ENCODE measurements at places on chromosomes 2 and 18.

DNA sequence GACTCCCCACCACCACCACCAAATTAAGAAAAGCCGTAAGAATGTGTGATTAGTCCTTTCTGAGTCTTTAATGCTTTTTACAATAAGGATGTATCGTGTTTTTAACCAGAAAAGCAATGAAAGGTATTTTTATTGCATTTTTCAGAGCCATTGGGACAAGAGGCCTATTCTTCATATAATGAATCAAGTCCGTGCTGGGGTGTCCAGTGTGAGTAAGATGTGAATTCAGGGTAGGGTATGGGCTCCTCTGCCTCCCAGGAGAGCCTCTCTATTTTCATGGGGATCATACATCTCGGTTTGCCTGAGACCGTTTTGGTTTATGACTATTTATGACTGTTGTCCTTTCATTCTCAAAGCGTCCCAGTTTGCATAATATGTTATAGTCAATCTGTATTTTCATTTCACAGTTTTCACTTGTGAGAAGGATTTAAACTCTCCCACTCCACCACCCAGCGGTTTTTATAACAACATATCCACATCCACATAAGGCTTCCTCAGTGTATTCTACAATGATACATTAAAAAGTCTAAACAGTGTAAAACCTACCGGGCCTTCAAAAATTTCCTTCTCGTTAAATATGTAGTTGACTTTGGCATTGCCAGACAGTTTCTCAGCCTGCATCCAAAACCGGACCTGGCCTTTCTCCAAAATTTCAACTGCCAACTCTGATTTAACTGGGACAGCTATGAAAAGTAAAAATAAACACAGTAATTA, 80.8 kb upstream of the LPIN2 start:
- no peak for DNase-seq

GRCh38 chr18:55224086-55224625, 264.9 kb upstream of the CCDC68 start:
- DNase-seq, result no peak

- DNase-seq, result no peak
Observed at GRCh38 chr2:33598561-33599174, 431 bp downstream of the FAM98A start.

DNA sequence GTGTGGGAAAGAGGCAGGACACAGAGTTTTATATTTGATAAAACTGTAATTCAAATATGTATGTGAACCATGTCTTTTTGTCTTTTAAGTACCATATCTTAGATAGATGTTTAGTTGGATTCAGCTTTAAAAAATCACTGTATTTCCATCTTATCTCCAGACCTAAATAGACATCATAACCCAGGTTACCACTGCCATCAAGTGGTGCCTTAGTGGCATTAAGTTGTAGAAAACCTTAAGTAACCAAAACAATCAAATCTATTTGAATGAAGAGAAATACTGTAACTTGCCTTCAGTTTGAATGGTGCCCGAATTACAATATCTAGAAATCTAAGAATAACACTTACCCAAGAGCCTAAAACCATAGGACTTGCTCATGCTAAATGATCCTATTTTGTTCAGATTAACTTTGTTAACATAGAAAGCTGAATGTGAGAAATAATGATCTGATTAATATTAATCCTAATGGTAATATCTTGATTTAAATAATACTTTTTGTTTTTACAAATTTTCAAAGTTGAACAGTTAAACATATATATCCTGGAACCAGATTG, 92.5 kb upstream of the MAP2 start:
- DNase-seq, result peak; percentile 17

DNA sequence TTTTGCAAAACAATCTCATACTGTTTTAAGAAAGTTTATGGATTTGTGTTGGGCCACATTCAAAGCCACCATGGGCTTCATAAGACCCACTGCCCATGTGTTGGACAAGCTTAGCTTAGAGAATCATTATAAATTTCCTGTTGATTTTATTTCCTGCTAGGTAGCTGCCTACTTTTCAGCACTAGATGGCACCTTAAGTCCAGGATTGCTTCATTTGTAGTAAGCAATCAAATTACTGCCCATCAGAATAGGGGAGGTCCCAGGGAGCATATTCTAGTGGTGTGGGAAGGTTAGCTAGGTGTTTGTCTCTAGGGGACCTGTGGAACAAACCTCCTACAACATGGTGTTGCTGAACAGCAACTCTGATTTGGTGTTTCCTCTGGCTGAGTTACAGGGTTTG, 11.0 kb upstream of the DCDC2C start:
- no peak for DNase-seq

DNA sequence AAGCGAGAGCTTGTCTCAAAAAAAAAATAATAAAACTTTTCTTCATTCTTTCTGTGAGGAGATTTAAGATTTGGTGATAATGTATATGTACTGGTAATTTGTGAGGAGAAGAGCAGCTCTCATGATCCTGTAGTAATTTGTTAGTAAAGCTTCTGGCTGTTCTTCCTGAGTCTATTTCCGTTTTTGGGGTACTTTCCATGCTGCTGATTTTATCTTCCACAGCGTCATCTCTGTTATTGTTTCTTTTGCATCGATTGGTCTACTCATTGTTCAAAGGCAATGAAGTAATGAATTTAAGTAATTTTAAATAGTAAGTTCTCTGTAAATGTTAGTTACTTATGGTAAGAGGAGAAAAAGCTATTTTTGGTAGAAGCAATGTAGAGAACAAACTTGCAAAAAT, 12.0 kb downstream of the NDUFAF7 start:
- no peak for DNase-seq

DNA sequence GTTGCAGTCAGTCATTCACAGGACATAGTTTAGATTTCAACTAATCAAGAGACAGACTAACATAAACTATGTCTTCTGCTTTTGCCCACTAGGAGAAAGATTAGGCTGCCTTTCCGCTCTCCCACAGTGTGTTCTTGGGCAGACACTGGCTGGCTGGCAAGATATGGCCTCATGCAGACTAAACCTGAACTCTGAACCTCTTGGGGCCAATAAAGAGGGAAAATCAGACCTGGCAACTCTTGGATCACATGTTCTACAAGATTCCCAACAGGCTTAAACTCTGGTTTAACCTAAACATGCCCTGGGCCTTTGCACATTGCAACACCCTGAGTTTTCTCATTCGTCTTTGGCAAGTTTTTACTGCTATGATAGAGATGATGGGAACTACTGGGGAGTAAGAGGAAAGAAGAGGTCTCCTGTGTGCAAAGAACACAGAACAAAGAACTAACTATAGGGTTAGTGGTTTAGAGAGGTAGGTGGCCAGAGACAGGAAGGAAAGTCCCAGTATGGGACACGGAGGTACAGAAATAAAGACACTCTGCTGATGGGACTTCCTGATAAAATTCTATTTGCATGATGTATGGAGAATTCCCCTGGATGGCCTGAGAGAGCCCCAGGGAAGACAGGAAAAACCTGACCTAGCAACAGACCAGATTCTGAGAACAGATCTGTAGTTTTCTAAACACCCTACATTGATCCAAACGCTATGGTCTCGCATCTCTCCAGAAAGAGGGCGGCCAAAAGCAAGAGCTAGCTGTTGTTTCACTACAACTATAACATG, 2.0 kb upstream of the ATRAID start:
- no peak for DNase-seq

- DNase-seq, result no peak
Observed at GRCh38 chr2:8222979-8223694, 458.7 kb upstream of the ID2 start.

DNA sequence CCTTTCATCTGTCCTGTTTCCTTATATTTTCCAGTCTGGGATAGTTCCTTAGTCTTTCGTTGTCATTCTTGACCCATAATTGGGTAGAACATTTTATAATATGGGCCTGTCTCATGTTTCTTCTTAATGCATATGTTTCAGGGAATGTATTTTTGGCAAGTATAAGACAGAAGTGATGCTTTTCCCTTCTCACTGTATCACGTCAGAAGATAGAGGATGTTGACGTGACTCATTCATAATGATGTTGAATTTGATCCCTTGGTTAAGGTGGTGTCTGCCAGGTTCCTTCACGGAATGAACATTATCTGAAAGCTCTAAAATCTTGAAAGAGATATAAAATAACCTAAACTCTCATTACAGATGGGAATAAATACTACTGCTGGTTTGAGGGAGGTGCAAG, 18.8 kb downstream of the CDH7 start:
- no peak for DNase-seq

GRCh38 chr18:35653392-35654135, 72.0 kb downstream of the GALNT1 start:
- no peak for DNase-seq

GRCh38 chr2:238891457-238892203, 43.7 kb downstream of the TWIST2 start:
- no peak for DNase-seq

GRCh38 chr2:70391988-70392387, 90.1 kb upstream of the FAM136A start:
- no peak for DNase-seq

GRCh38 chr18:5268874-5269273, 26.7 kb downstream of the ZBTB14 start:
- DNase-seq, result no peak

GRCh38 chr2:59680863-59681262, 872.6 kb downstream of the BCL11A start:
- no peak for DNase-seq

DNA sequence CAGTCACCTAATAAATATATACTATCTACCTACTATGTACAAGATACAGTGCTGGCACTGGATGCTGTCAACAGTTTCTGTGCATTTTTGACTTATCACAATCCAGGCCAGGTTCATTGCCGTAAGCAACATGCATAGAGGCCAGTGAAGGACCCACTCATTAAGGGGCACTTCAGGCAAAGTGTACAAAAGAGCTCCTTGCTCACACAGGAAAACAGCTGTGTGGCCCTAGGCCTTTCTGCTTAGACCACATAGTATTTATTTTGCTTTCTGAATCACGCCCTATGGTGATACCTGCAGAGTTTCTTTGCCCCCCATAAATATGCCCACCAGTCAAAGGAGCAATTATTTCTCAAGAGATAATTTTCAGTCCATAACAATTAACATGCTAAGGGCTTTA, 39.6 kb upstream of the STAT4 start:
- DNase-seq, result no peak

DNA sequence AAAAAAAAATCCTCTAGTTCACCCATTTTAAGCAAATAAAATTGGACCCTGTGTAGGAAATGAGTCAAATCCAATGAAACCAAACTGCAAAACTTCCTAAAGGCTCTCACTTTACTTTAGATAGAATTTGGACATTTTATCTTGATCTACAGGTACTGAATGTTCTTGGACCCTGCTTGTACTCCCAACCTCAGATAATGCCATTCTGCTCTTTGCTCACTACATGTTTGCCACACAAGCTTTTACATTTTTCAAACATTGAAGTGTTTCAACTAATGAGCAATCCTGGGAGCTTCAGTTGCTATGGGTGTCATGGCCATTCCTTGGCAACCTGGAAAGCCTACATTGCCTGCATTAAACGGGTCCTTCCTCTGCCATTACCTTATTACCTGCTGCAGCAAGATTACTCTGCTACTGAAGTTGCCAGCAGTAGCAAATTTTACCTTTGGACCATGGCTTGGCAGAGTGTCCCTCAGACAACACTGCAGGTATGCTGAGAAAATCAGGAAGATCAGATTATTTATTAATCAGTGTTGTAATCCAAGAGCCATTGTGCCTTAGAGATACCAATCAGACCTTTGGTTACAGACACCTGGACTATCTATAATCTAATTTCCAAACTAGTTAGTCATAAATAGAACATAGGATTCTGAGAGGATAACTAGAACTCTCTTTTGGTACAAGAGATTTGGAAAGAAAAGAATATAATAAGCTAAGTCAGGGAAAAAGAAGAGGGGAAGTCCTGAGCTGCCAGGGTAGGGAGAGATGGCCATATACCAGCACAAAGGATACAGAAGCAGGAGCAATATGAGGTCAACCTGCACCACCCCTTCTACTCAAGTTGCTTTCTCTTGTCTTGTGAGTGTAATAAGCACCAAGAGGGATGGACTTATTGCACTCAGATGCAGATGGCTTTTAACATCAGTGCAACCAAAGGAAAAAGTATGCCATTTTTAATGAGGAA, 293.3 kb upstream of the TFPI start:
- no peak for DNase-seq

GRCh38 chr18:24658302-24658701, 197.9 kb downstream of the HRH4 start:
- no peak for DNase-seq

- no peak for DNase-seq
Observed at GRCh38 chr2:35415282-35415681, 940.3 kb upstream of the CRIM1 start.

DNA sequence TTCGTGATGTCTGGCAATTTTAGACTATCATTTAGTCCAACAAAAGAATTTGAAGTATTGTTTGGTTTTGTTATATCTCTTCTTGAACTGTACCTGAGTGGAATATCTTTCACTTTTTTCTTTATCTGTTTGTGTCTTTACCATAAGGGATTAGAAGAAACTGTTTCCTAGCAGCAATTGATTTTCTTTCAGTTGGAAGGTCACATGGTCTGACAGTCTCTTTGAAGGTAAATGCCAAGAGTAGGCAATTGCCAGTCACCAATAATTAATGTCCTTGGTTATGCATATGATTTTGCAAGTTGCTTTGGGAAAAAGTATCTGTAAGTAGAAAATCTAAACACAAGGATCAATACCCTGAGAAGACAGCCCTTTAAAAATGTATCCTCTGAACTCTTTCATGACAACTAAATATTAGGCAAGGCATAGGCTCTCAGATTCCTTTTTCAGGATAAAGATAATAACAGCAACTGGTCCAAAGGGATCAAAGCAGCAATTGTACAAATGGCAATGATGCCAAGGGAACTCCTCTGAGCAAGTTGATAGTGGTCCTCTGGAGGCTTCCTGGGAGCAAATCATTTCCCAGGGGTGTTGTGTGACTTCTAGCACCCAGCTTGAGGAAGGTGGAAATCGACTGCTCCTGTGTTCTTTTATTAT, 17.6 kb downstream of the MAP3K19 start:
- no peak for DNase-seq

GRCh38 chr18:46182633-46183358, 78.6 kb downstream of the HAUS1 start:
- no peak for DNase-seq

GRCh38 chr2:241571821-241572620, 13.5 kb downstream of the BOK start:
- no peak for DNase-seq

- DNase-seq, result no peak
Observed at GRCh38 chr2:241228081-241228859, 39.8 kb downstream of the ANO7 start.
